ENCODE measurements at places on chromosomes 16 and 17.

GRCh38 chr17:65634533-65634932, 73.1 kb upstream of the AXIN2 start:
- DNase-seq, result no peak

DNA sequence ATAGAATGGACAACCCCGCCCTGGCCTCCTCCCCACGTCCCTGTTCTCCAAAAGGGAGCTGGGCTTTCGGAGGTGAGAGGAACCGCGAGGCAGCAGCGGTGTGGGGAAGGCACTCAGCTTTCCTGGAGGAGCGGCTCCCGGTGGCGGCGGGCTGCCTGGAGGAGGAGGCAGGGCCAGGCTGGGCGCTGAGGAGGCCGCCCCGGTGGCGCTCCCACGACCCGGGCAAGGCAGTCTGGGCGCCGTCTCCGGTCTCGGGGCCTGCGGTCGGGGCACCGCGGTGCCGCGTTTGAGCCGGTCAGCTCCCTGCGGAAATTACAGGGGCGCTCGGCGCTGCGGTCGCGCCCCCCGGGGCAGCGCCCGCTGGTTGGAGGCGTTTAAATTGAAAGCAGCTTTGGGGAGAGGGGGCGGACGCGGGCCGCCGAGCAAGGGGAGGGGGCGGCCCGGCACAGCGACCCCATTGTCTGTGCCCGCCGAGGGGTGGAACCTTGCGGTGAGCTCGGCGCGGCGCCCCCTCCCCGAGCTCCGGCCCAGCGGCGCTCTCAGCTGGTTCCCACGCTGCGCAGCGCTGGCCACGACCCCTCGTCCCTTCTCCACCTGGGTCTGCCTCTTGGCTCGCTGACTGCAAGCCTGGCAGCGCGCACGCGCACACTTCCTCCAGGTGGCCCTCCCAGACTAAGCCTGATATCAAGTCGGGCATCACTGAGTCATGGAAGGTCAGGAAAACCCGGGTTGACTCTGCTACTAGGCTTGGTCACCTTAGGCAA, 58.7 kb upstream of the DLX4 start:
- no peak for DNase-seq

DNA sequence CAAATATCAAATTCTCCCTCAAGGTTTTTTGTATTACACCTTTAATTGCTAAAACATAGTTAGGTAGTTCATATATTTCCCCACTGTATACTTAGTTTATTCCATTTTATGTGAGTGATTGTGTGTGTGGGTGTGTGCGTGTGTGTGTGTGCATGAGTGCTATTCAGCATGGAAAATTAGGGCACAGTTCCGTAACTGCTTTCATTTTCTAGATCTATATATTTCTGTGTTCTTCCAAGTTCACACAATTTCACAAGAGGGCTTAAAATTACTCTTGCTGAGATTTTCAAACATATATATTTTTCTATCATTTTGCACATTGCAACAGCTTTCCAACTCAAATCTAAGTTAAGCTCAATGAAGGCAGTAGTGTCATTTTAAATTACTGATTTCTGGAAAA, 782.9 kb upstream of the SOX9 start:
- DNase-seq, result no peak

GRCh38 chr17:57256708-57257112, 387 bp downstream of the MSI2 start:
- DNase-seq, result peak; percentile 23

GRCh38 chr16:23059433-23059832, 89.8 kb downstream of the USP31 start:
- no peak for DNase-seq

DNA sequence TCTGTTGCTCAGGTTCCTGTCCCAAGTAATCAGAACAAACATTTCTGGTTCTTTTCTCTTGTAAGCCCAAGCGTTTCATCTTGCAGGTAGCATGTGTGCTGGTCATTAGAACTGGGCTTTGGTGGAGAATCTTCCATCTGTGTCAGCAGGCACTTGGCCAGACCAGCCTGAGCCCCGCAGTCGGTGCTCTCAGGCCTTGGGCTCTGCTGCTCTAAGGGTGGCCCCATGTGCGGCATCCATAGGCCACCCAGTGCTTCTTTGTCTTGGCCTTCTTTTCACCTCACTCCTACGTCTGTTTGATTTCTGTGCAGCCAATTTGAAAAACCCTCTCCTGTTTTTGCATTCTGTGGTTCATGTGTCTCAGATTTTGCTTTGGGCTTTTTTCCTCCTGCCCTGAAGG, 51.6 kb downstream of the PLD6 start:
- DNase-seq, result no peak

GRCh38 chr16:2096853-2097595, 38.7 kb downstream of the PKD1 start:
- DNase-seq, result no peak

DNA sequence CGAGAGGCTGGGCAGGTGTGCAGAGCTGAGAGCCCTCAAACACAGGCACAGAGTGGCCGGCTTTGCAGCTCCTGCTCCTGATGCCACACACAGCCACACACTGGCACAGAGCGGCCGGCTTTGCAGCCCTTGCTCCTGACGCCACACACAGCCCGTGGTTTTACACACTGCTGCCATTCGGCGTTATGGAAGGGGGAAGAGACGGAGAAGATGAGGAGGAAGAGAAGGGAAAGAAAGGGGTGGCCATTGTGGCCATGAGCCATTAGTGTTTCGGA, 26.8 kb downstream of the WSCD1 start:
- no peak for DNase-seq

DNA sequence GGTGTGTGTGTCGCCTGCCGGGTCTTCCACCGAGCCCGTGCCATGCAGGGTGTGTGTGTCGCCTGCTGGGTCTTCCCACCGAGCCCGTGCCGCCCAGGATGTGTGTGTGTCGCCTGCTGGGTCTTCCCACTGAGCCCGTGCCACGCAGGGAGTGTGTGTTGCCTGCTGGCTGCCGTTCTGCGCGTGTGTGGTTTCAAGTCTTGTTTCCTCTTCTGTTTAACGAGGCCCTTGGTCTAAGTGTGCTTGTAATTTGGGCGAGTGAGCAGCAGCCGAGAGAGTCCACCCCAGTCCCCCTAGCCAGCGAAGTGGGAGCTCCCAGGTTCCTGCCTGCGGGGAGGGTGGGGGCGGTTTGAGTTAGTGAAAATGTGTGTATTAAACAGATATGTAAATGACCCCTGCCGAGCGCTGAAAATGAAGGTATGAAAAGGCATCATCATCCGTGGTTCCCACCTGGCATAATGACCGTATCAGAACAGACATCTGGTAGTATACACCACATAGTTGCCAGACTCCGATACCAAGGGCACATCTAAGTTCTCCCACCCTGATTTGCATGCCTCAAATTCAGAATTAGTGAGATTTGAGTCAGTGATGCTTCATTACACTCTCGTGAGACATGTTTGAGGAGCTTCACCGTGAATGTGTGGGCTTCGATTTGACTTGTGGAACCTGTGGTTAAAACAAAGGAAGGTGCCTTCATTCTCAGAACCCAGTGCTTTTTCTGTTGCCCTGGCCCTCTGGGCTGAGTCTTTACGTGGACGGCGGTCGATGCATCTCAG, 114.5 kb upstream of the CHMP6 start:
- DNase-seq, result no peak

GRCh38 chr16:25855818-25856217, 164.1 kb downstream of the HS3ST4 start:
- no peak for DNase-seq

- no peak for DNase-seq
Measured at GRCh38 chr17:63850401-63850800, 7.9 kb upstream of the SMARCD2 start.
